ENCODE measurements at places on chromosomes 16 and 17.

DNA sequence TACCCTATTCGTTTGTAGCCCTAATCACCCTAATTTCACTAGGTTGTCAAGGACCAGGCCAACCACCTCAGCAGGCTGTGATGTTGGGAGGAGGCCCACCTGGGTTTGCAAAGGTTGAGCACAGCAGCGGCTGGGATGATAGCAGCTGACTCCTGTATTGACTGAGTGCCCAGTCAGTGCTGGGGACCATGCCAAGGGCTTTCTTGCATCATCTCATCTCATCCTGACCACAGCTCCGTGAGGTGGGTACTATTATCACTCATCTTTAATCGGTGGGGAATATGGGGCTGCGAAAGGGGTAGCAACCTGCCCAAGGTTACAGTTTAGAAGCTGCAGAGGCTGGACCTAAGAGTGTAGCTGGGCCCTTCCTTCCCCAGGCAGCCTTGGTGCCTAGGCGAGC is 11.7 kb downstream of the ATPAF2 start:
- no peak for DNase-seq

- DNase-seq = no peak
Observed at GRCh38 chr17:81064678-81065475, 29.9 kb downstream of the BAIAP2 start.

GRCh38 chr17:49618028-49618611 is 42.4 kb downstream of the NXPH3 start:
- no peak for DNase-seq

DNA sequence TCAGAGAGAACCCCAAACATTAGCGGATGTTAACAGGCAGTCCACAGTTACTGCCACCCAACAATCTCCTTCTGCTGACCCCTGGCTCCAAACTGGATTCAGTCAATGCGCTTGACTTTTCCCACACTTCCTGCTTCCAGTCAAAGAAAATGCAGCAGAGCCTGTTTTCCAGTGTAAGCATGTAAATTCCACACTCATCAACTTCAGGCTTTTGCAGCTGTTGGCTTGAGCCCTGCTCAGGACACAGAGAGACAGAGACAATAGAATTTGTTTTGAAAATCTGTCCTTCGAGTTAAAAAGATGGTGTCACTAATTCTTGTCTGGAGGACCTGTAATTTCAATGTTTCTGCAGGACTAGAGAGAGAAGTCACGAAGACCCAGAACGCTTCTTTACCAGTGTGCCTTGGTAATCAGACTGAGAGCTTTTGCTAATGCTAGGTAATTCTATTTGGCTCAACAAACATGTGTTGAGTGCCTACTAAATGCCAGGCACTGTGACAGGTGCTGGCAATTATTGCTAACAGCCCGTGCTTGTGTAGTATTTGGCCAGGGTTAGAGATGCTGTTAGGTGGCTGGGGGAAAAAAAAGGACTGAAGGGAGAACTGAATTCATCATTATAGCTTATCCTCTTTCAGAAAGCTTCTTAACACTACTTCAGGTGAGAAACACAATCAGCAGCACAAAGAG is 32.5 kb downstream of the HOXB1 start:
- DNase-seq = no peak
